ENCODE measurements at places on chromosomes 2 and 18. TPM values are rescaled to one million over a fixed set of nuclear protein-coding genes. Genes with fewer than 3 reads are reported as not detected.

Gene TEKT4
- total RNA-seq: not detected

Gene CTAGE1
- not detected for total RNA-seq

Gene TTR
- total RNA-seq: not detected

Gene ACMSD
- not detected for total RNA-seq

Gene TDRD15
- total RNA-seq: not detected

Gene STAT4
- total RNA-seq: 3.2 TPM

Gene SERPINB2
- not detected for total RNA-seq

Gene NTSR2
- not detected for total RNA-seq

Data from A549 treated with Mapracorat at 1 μM for 4 hours (cell line).